ENCODE measurements at places on chromosomes 3 and 15. TPM values are rescaled to one million over a fixed set of nuclear protein-coding genes. Genes with fewer than 3 reads are reported as not detected.

The QARS1 gene
- 245 TPM for total RNA-seq

The DNAJA4 gene
- 29.0 TPM for total RNA-seq

The UBP1 gene
- 96.8 TPM for total RNA-seq

The HGD gene
- 4.1 TPM for total RNA-seq

The PLA2G4D gene
- total RNA-seq = not detected

The FANCD2OS gene
- not detected for total RNA-seq

The SCN5A gene
- total RNA-seq = not detected

The CELSR3 gene
- 7.4 TPM for total RNA-seq

The PLIN1 gene
- total RNA-seq = not detected

The DNASE1L3 gene
- total RNA-seq = 0.58 TPM

The EFCC1 gene
- 0.32 TPM for total RNA-seq

The IL1RAP gene
- total RNA-seq = 8.6 TPM

The PLA2G4E gene
- total RNA-seq = not detected

The CCDC12 gene
- 72.8 TPM for total RNA-seq

The IL17RD gene
- total RNA-seq = 0.05 TPM

The RSL24D1 gene
- 133 TPM for total RNA-seq

The CHRNB4 gene
- not detected for total RNA-seq

The C3orf20 gene
- 0.19 TPM for total RNA-seq

The PPP1R14D gene
- not detected for total RNA-seq

The SLC12A1 gene
- not detected for total RNA-seq

The PP2D1 gene
- not detected for total RNA-seq

The CX3CR1 gene
- total RNA-seq = 6.1 TPM

The SEMA7A gene
- total RNA-seq = 3.9 TPM

The SERPINI1 gene
- total RNA-seq = 2.8 TPM

The ACP3 gene
- not detected for total RNA-seq

The TMEM44 gene
- total RNA-seq = 2.3 TPM

The RNF111 gene
- total RNA-seq = 53.1 TPM

The RAB27A gene
- total RNA-seq = 47.2 TPM

The ANKDD1A gene
- total RNA-seq = 7.9 TPM

Measured in T-cell (primary cell).